Fibroblast of upper back skin (primary cell): ENCODE measurements at places on chromosomes 3 and 15.

DNA sequence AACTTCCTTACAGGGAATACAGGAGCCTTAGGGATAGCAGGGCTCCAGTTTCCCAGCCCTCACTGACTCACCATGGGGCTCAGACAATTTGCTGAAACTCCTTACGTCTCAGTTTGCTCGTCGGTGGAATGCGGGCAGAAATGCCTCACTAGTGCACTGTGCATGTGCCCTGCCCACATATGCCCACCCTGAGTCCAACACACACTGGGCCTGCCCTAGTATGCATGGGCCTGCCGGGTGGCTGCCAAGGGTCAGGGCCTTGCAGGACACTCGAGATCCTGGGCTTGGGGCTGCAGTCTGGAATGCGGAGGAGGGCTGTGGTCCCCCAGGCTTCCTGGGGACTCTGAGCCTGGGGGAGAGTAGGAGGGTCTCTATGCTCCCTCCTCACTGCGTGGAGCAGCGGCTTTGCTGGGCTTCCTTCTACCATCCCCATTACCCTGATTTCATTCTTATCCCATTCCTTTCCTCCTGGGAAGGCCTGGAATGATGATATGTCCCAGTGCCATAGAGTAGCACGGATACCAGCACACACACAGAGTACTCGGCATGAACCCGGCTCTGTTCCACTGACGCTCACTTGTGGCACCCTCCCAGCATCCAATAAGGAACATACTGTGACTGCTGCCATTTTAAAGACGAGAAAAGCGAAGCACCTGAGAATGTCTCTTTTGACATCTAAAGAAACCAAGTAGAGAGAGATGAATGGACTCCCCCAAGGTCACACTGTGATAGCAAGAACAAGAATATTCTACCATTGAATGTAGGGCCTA, 124.2 kb downstream of the ASB7 start:
- DNase-seq: peak; percentile 79

GRCh38 chr3:73401059-73401458, 223.7 kb downstream of the PDZRN3 start:
- no peak for DNase-seq

DNA sequence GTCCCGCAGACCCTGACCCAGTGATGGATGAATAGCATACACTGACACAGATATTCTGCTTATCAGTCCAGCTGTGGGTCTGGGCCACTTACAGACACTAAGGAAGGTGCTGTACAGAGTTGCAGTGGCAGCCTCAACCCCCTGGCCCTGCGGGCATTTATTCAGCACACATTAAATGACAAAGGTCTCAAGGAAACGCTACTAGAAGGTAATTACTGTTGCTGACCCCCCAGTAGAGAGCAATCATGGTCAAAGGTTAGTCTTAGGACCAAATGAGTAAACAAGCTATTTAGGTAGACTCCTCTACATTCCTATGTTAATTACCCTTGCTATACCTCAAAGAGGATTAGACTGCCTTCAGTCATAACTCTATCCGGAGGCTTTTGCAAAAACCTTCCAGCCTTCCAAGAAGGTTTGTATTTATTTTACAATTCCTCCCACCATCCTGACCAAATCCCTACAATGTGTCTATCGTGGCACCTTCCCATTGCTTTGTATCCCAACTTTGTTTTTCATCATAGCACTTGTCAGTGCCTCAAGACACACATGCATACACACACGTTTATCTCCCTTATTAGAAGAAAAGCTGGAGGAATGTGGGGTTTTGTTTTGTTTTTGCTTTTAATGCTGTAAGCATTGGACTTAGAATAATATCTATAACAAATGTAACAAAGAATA, 227.9 kb downstream of the PYDC2 start:
- no peak for DNase-seq

DNA sequence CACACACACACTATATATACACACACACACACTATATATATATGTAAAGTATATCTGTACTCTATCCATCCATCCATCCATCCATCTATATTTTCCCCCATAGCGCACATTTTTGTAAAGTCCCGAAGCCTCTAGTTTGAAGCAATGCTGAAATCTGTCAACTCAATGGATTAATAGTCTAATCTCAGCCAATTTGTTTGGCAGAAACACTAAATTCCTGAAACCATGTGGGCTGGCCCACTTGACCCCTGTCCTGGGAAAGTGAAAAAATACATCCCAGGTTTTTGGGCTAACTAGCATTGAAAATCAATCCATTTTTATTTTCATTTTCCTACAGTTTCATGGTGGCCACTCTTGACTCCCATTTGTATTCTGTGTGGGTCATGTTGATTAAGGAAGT, 166.7 kb downstream of the SLCO3A1 start:
- peak; percentile 9 for DNase-seq

- no peak for DNase-seq
These were observed 1042.1 kb downstream of the TUSC7 start for GRCh38 chr3:117751651-117752050.

- peak; percentile 24 for DNase-seq
These were observed 131.6 kb downstream of the TPRA1 start for GRCh38 chr3:127458696-127459604.

GRCh38 chr3:10294030-10294586, 1.4 kb upstream of the GHRL start:
- DNase-seq: no peak

DNA sequence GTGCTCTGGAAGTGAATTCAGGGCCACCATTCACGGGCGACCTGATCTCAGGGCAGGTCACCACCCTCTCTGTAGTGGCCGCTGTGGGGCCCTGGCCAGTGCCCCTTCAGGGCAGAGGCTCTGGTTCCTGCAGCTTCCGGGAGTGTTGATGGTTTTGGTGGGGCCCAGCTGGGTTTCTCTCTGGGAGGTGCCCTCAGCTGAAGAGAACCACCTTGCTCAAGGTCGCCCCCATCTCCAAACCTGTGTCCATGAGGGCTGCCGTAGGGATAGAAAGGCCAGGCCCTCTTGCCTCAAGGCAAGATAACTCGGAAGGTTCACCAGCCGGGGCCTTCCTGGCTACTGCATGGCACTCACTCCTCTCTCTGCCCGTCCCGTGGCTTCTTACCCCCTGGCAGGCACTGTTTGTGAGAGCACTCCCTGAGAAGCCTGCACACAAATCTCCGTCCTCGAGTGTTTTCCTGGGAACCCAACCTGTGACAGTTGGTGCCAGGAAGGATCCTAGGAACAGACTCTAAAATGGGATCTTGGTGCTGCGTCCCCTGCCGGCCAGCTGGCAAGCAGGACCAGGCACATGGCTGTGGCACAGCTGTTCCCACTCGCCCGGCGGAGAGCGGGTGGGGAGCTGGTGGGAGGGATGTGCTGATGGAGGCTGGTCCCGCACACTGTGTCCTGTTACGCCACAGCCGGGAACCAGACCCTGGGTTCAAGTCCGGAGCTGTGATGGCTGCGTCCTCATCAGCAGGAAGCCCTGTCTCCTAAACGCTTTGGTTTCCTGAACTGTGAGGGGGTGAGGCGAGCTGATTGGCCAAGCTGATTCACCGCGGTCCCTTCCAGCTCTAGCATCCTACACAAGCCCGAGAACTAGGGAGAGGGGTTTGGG, 23.2 kb upstream of the PIGZ start:
- no peak for DNase-seq

- DNase-seq: no peak
These were observed 380.3 kb downstream of the RSL24D1 start for GRCh38 chr15:54816401-54816800.

GRCh38 chr3:141544697-141545096, 57.9 kb downstream of the RASA2 start:
- no peak for DNase-seq

GRCh38 chr15:100725121-100726069, 123.0 kb downstream of the ASB7 start:
- DNase-seq: peak; percentile 81

DNA sequence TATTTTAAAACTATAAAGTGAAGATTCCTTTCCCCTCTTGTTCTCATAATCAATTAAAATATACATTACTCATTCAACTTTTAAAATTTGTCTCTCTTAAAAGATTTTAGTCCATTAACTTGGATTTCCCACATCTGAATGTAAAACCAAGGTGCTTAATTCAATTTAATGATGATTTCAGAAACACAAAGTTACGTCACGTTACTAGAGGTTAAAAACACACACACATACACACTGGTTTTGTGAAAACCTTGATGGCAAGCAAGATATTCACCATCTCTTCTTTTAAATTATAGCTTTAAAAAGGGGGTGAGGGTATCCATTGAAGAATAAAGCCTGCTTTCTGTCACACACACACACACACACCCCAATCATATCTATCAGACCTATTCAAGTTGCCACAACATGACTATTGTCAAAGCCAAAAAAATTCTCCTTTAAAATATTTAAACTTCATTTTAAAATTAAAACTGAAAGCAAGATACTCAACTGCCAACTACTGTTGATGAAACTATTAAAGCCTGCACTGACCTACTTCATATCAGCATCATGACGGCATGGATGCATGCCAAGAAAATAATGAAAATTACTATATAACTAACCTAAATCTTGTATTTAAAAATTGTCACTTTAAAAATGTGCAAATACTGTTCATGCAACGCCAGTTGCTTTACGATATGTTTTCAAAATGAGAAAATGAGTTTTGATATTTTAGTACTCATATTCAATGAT, 2.1 kb downstream of the RFX7 start:
- no peak for DNase-seq
